ENCODE measurements at places on chromosomes 12 and 14.

DNA sequence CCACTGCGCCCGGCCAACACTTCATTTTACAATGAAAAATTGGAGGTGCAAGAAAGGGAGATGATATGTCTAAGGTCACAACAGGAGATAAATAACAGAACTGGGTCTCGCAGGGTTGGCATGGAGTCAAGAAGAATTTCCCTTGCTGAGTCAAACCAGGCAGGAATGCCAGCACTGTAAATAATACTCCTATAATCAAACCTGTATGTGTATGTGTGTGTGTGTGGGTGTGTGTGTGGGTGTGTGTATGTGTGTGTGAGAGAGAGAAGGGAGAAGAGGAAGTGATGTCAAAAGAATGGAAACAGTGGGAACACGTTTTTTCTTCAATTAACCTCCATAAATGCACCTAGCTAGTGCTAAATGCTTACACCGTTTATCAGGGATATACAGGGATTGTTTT lies 70.4 kb downstream of the TMEM116 start:
- no peak for DNase-seq

GRCh38 chr14:104640681-104641080 lies 36.1 kb upstream of the TMEM179 start:
- no peak for DNase-seq

DNA sequence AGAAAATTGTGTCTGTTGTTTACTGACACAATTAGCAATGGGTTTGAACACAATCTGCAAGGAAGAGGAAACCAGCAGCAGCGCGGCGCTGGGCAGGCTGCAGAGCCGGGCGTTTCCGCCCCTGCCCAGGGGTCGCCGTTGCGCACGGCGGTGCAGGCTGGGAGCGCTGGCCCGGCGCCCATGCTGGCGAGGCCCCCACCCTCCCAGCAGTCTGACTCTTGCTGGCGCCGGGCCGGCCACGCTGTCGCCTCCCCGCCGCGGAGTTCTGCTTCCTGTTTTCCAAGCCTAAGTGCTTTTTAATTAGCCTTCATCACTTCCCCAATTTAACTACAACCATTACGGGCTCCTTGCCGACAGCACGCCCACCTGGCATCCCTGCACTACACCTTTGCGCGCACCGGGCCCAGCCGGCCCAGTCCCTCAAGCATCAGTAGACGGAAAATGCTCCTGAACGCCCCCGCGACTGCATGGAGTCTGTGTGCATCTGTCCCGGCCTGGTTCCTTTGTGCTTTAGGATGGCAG lies 212.1 kb downstream of the GXYLT1 start:
- peak; percentile 64 for DNase-seq

DNA sequence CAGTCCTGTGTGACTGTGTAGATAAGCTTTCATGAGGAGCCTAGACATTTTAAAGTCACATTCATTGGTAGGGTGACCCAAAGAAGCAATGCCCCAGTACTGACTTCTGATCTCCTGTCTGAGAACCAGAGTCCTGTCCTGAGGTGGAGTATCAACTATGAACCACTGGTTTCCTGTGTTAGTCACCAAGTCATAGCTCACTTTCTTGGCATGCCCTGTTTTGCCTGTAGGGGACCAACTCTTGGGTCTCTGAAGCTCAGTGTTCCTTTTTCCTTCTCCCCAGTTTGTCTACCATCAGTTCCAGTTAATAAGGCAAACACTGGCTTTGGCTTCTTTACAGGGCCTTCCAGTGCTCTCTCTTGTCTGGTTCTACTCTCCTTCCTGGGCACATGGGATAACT lies 97.4 kb downstream of the C12orf75 start:
- no peak for DNase-seq

DNA sequence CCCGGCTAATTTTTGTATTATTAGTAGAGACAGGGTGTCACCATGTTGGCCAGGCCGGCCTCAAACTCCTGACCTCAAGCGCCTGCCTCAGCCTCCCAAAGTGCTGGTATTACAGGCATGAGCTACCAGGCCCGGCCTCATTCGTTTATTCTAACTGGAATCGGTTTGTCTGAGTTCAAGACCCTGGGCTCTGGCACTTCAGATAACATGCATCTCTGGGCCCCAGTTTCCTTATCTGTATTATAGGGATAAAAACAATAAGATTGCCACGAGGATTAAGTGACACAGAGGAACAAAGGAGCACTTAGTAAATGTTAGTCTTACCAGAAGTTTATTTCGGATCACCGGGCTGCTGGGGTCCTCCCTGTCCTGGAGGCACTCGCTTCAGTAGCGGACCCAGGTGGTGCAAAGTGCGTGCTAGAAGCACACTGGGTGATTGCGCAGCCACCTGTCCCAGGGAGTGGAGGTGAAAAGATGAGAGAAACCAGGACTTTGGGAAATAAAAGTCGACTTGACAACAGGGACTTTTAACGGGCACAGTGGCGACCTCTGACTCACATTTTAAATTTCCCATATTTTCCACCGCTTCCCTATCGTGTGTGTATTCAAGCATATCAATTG lies 37.5 kb downstream of the ACACB start:
- DNase-seq = peak; percentile 18

GRCh38 chr12:88562846-88563582 lies 17.3 kb downstream of the KITLG start:
- no peak for DNase-seq

- DNase-seq = no peak
Measured at GRCh38 chr14:33035416-33036194, 96.9 kb downstream of the NPAS3 start.

DNA sequence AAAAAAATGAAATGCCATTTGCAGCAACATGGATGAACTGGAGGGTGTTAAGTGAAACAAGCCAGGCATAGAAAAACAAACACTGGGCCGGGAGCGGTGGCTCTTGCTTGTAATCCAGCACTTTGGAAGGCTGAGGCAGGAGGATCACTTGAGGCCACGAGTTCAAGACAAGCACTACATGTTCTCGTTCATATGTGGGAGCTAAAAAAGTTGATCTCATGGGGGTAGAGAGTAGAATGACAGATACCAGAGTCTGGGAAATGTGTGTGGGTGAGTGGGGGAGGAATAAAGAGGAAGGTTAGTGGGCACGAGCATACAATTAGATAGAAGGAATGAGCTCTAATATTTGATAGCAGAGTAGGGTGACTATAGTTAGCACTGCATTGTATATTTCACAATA lies 21.5 kb downstream of the CACNA2D4 start:
- DNase-seq = no peak

- DNase-seq = no peak
Measured at GRCh38 chr12:85527192-85527591, 247.2 kb downstream of the ALX1 start.

GRCh38 chr12:39805651-39806050 lies 186.0 kb upstream of the ABCD2 start:
- no peak for DNase-seq

DNA sequence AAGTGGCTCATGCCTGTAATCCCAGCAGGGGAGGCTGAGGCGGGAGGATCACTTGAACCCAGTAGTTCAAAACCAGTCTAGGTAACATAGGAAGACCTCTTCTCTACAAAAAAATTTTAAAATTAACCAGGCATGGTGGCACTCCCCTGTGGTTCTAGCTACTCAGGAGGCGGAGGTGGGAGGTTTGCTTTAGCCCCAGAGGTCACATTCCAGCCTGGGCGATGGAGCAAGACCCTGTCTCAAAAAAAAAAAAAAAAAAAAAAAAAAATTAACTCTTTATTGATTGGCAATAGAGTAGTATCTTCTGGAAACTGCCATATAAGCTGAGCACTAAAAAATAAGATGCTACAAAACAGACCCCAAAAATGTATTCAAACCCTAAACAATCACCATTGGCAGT lies 69.5 kb downstream of the LLPH start:
- DNase-seq = no peak

- no peak for DNase-seq
Measured at GRCh38 chr12:129563266-129563665, 340.6 kb downstream of the TMEM132D start.

DNA sequence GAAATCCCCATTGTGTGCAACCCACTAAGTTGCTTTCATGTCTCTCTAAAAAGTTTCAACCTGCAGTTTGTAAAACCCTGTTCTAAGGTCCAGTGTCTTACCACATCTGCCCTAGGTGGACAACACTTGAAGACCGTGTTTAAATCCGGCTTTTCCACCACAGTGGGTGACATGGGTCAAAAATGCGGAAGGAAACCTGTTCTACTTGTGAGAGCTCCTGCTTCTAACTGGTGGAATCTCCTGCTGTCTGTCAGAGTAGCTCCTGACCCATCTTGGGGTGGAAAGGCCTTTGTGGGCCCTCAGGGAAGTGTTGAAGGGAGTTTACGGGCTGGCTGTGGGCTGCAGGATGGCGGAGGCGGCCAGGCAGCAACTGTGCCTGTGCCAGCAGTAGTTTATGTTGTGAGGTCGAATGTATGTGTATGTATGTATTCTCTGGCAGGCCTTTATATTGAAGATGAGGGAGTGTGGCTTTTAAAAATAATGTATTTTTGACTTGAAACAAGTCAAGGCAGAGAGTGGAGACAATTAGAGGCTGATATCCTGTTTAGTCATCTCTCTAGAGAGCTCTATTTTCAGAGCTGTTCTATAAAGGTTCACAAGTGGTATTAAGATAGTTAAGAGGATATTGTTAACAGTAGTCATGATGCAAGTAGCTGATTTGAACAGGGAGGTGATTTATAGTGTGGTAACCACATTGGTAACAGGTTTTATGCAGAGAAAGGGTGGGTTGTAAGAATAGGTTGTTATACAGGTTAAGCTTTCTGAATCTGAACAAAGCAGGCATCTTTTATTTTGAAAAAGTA lies 67.0 kb downstream of the PRKCH start:
- DNase-seq = no peak

GRCh38 chr14:78633752-78634151 lies 463.6 kb downstream of the NRXN3 start:
- DNase-seq = no peak

GRCh38 chr12:84702001-84702400 lies 210.6 kb downstream of the SLC6A15 start:
- DNase-seq = no peak

DNA sequence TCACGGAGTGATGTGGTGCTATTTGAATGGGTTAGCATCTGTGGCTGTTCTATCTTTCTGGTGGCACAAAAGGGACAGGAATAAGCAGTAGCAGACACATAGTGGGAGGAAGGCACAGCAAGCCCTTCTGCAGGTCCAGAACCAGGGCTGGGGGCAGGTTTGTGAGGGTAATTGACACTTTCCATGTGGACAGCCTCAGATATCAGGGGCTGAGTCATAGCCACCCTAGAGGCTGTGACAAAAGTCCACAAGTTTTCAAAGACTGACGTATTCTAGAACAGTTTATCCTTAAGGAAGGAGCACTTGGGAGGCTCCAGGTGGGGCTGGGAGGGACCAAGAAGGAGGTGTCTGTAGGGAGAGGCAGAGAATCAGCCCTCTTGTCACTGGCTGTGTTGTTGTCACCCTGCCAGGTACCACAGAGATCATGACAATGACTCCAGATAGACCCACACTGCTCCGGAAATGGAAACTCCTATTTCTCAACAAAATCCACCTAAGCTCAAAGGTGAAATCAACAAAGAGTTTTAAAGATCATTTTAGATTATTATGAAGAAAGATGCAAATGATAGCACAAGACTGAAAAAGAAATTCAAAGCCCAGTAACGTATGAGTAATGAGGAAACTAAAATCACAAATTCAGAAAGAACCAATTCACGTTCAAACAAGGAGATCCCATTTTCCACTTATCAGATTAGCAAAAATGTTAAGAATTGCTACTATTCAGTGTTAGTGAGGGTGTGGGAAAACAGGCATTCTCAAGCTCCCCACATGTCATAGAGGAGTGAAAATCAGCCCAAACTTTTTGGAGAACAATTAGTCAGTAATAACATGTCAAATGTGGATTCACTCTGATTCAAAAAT lies 48.3 kb downstream of the NFKBIA start:
- no peak for DNase-seq

DNA sequence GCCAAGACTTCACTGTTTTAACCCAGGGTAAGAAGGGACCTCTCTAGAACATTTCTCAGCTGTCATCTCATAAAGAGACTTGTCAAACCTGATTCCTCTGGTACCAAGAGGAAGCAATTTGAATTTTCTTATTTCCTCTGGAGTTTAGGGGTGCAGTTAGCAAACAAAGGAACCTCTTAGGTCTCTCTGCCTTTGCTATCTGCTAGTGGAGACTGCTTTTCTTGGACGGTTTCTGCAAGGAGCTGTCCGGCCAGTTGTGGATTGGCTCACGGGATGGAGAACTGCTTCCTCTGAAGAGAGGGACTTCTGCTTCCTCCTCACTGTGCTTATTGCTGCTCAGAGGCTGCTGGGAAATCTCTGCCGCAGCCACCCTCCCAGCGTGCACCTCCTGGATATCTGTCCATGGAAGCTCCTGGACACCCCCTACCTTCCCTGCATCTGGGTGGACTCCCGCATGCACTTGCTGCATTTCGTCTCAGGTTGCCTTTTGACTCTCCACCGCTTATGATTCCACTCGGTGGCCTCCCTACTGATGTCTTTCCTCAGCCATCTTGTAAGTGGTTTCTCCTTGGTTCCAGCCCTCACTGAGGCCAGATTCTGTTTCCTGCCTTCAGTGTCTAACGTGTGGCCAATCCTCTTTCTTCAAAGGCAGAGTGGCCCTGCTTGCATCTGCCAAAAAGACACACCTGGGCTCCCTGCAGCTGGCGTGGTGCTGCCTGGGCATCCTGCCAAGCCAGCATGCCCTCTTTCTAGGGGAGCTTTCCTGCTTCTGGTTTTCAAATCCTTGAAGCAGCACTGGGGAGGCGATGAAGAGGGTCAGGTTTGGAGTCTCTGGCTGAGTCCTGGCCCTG lies 187.3 kb downstream of the CHST11 start:
- DNase-seq = no peak

- DNase-seq = no peak
Measured at GRCh38 chr12:46024099-46024498, 33.7 kb upstream of the SCAF11 start.

DNA sequence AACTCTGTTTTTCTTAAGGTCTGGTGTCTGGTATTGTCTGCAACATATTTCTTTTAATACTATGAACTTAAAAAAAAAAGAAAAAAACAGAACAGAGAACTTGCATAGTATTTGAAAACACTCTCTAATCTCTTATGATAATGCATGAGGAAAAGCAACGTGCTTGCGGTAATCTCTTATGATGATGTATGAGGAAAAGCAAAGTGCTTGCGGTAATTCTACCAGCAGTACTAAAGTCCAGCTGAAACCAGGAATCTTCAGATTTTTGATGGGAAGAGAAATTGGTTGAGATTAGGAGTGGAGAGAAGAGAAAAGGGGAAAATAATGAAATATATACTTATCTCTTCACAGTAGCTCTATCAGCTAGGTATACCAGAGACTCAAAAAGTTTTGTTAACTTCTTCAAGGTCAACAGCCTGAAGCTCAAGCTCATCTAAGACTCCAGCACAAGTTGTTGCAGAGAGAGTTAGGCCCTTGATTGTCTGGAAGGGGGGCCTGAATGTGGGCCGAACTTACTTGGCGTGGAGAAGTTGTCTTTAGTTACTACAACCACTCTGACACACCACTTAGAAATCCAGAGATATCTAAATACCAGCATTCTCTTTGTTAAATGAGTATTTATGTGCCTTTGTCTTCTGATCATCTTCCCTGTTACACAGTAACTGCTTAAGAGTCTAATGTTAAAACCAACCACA lies 240.4 kb downstream of the PRKD1 start:
- no peak for DNase-seq

Measured in hindlimb muscle (tissue), 1 donor.